Esophagus muscularis mucosa (tissue), 4 donors: ENCODE measurements at places on chromosomes 1 and 21. TPM values are rescaled to one million over a fixed set of nuclear protein-coding genes. Genes with fewer than 3 reads are reported as not detected.

- no peak overlapping the region for H3K27ac ChIP-seq
- no peak for DNase-seq
- no peaks in the 10 kb centered on the region for H3K36me3 ChIP-seq
- H3K4me3 ChIP-seq = no peak overlapping the region
- H3K4me1 ChIP-seq = no peaks in the 10 kb centered on the region
Measured at GRCh38 chr1:17258758-17259130, 9.8 kb downstream of the PADI3 start.

DNA sequence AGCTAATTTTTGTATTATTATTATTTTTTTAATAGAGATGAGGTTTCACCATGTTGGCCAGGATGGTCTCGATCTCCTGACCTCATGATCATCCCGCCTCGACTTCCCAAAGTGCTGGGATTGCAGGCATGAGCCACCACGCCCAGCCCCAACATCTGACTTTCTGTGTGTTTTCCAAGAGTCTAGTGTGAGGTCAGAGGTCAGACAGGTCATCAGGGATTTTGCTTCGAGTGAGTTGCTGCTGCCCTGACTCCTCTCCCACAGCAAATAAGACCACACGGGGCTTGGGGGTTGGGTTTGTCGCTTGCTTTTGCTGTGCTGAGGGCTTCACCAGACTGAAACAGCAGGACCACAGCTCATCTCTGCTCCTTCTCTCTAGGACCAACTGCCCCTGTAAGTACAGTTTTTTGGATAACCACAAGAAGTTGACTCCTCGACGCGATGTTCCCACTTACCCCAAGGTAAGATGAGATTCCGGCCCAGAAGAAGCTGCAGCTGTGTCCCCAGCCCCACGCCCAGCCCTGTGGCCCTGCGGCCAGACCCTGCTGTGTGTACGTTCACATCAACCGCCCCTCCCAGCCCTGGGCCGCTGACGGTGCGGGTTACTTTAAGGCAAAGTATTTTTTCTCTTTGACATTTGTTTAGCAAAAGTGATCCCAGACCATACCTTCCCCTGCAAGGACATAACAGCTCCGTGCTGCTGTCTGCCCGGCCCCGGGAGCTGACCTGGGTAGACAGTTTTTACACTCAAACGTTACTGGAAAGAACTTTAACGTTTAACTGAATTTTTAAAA is 97.5 kb downstream of the PDE9A start:
- DNase-seq = no peak
- no peak overlapping the region for H3K4me3 ChIP-seq
- H3K4me1 ChIP-seq = peaks cover 65% of the 10 kb centered on the region
- H3K27me3 ChIP-seq = no peaks in the 10 kb centered on the region
- peak overlapping the region; percentile 87 for H3K27ac ChIP-seq

DNA sequence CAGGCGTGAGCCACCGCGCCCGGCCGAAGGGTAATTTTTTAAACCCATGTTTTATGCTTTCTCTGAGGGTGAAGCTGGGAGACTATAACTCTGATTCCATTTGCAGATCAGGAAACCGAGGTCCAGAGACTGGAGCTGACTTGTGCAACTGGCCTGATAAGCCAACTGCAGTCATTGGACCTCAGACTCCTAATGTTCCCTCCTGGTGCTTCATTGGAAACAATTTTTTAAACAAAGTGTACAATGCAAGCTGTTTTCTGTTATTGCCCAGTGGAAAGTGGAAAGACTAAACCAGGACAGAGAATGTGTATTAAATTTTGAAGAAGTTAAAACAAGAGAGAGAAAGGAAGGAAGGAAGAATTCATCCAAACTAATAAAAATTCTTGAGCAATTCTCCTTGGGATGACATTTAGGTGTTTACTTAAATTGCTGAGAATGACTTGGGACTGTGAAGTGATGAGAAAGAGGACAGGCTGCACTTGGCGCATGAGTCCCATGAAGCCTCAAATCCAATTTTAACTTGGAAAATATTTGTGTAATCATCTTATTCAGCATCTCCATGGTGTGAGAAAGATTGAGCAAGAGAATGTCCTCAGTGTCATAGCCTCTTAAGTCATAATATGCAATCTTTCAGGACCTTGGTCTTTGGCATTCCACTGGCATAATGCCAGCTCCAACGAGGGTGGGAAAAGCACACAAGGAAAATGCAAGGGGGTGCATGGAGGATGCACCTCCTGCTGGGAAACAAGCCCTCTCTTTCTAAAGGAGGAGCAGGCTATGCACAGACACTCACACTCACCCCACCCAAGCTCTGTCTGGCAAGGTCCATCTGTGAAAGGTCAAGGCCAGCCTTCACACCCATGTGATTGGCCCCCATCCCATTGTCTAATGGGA is 342.0 kb downstream of the SIPA1L2 start:
- H3K4me1 ChIP-seq = peaks cover 32% of the 10 kb centered on the region
- peak overlapping the region; percentile 64 for H3K27ac ChIP-seq
- H3K27me3 ChIP-seq = no peaks in the 10 kb centered on the region

DNA sequence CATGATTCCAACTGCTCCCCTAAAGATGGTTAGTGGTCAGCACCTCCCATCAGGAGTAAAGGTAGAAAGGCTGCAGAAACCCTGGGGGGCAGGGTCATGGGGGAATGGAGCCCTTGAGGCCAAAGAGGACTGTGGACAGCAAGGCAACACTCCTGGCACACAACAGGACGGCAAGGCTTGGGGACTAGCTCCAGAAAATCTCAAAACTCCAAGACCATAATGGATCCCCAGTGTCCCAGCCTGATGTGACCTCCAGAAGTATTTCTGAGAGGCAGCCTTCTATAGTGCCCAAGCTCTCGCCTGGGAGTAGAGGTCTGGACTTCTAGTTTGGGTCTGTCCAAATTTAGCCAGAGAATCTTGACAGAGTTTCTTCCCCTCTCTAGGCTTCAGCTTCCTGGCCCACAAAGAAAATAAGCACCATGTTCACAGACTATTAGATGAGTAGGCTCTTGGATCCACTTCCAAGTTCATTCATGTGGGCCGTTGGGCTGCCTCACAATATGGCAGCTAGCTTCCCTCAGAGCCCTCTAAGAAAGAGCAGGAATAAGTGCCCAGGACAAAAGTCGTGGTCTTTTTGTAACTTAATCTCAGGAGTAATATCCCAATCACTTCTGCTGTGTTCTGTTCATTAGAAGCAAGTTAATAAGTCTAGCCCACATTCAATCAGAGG is 6.9 kb downstream of the CD2 start:
- H3K27me3 ChIP-seq = no peaks in the 10 kb centered on the region
- no peak overlapping the region for H3K4me3 ChIP-seq
- H3K36me3 ChIP-seq = no peaks in the 10 kb centered on the region
- H3K4me1 ChIP-seq = peaks cover 12% of the 10 kb centered on the region

The KRTAP21-2 gene
- not detected for total RNA-seq

The TRIM46 gene
- 1.7 TPM for total RNA-seq

The IL10 gene
- 0.83 TPM for total RNA-seq

The UBXN10 gene
- 27.9 TPM for total RNA-seq

The NBPF8 gene
- 23.8 TPM for total RNA-seq

The SPRR1B gene
- total RNA-seq = not detected
